ENCODE measurements at places on chromosomes 2 and 18.

GRCh38 chr18:45976566-45976965, 9.4 kb upstream of the EPG5 start:
- DNase-seq = no peak

GRCh38 chr2:71952572-71953188, 195.0 kb downstream of the CYP26B1 start:
- DNase-seq = no peak

GRCh38 chr2:112187805-112188596, 49.8 kb downstream of the FBLN7 start:
- peak; percentile 56 for DNase-seq

DNA sequence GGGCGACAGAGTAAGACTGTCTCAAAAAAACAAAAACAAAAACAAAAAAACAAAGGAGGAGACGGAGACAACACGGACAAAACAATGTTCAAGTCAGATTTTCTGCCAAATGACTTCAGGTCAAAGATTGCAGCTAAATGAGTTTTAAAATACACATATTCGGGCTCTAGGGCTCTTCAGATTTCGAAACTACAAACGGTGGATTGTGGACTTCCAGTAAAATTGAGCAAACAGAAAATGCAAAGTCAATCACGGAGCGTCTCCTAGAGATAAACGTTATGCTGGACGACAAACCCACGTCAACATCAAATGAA, 558 bp downstream of the MRPS5 start:
- no peak for DNase-seq
